ENCODE measurements at places on chromosomes 6 and 20.
A peak's percentile ranks its signal among the peaks of the same experiment; 100 is the strongest.

DNA sequence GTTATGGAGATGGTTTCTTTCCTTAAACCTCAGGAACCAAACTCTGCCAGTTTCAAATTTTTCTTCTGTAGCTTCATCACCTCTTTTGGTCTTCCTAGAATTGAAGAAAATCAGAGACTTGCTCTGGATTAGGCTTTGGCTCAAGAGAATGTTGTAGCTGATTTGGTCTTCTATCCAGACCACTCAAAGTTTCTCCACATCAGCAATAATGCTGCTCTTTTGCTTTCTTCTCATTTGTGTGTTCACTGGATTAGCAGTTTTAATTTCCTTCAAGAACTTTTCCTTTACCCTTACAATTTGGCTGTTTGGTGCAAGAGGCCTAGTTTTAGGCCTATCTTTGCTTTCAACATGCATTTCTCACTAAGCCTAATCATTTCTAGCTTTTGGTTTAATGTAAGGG, 78.1 kb upstream of the PLCB4 start:
- no peak for DNase-seq

GRCh38 chr20:14595051-14595450, 257.6 kb upstream of the FLRT3 start:
- DNase-seq: no peak

DNA sequence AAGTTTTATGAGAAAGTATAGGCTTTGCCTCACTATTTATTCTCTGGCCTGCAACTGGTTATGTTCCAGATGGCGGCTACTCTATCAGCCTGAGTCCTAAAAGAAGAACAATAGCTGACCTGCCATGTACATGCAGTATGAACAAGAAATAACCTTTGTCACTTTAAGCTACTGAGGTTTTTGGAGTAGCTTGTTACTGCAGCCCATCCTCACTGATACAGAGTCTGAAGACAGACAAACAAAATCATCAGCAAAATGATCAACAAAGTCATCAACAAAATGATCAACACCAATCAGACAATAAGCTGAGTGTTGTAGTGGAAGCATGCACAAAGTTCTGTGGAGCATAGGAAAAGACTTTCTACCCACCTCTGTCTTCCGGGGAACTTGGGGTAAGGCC, 82.5 kb downstream of the PLCG1 start:
- no peak for DNase-seq

DNA sequence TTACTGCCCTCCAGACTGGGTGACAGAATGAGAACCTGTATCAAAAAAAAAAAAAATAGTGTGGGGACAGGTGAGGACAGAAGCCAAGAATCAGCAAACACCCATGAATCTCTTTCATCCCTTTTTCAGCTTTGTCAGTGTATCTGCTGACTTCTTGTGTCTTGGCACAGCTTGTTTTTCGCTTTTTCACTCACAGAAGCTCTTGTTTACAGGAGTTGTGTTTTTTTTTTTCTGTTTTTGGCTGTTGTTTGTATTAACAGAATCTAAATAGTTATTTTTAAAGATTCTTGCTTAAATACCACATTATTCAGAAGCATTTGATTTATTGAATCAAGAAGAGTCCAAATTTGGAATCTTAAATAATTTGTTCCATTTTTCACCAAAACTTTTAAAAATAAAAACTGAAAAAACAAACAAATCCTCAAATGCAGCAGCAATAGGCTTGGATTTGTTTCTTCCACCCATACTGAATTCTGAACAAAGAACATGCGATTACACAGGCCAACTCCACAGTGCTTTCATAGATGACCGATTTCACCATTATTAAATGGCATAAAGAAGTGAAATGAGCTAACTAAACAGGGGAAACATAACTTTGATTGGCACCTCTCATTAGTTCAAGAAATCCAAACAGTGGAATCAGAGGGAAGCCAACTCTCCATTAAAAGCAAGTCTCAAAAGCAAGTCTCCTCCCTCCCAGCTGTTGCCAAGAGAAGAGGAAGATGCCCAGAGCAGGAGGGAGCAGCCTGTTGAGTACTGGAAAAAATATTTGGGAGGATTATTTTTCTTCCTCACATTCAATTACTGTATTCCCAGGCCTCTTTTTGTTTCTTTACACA, 27.2 kb upstream of the GPR63 start:
- DNase-seq: no peak

DNA sequence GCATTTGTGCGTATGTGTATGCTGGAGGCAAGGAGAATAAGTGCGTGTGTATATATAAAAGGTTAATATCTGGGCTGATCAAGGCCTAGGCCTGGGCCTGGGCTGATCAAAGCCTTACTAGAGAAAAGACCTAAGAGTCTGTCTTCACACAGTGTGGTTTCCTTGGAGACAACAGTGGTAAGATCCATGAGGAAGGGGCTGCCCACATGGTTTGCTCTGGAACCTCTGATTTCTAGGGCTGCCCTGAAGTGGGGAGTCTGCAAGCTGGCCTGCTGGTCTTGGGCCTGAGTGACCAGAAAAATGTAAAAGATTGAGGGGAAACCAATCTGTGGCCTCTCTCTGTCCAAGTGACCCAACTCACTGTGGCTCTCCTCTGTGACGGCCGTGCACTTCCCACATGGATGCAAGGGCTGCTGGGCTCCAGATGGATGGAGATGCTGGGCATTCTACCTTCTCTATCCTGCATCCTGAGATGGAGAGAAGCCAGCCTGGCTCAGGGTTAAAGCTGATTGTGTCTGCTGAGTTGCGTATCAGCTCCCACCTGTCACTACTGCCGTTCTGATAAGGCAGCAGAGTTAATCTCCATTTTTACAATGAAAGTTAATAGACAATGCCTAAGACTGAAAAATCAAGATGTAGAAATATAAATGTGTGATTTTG, 90.3 kb upstream of the NXT1 start:
- DNase-seq: no peak

GRCh38 chr6:18503593-18504231, 116.6 kb downstream of the RNF144B start:
- peak; percentile 6 for DNase-seq

GRCh38 chr6:45613656-45614055, 235.9 kb upstream of the SUPT3H start:
- no peak for DNase-seq

- no peak for DNase-seq
Observed at GRCh38 chr6:129632172-129632613, 77.8 kb downstream of the ARHGAP18 start.

Measured in NCI-H1930 (cell line).